ENCODE measurements at places on chromosomes 3 and 15.

DNA sequence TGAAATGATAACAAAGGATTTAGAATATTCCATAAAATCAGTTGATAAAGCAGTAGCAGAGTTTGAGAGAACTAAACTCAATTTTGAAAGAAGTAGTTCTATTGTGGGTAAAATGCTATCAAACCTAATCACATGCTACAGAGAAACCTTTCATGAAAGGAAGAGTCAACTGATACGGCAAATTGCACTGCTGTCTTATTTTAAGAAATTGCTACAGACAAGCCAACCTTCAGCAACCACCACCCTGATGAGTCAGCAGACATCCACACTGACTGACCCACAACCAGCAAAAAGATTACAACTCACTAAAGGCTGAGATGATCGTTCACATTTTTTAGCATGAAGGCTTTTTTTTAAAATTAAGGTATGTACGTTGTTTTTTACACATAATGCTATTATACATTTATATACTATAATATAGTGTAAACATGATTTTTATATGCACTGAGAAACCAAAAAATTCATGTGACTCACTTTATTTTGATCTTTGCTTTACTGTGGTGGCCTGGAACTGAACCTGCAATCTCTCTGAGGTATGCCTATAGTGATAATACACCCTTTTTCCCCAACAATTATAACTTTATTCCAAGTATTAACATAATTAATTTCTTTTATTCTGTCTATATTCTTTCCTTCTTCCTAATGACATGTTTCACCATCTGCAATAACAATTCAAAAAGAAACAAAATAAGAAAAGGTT is 109.9 kb downstream of the TBC1D5 start:
- DNase-seq: no peak

GRCh38 chr15:51085764-51086163 is 8.9 kb downstream of the TNFAIP8L3 start:
- DNase-seq: no peak

GRCh38 chr15:44801364-44801763 is 65.0 kb downstream of the TRIM69 start:
- DNase-seq: no peak

DNA sequence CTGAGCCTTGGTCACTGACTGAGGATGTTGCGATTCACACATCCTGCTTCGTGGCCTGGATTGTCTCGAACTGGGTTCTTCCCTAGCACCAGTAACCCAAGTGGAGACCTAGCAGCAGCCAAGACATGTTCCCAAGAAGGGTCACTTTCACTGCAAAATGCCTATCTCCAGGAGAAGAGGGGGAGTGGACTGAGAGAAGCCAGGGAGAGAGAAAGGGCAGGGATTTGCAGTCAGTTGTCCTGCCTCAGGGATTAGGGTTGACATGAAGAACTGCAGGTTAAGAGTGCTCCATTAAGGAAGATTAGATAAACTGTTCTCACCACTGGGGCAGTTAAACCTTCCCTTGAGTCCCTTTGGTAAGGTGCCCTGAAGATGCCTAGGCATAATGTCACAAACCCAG is 5.7 kb upstream of the CD276 start:
- no peak for DNase-seq

DNA sequence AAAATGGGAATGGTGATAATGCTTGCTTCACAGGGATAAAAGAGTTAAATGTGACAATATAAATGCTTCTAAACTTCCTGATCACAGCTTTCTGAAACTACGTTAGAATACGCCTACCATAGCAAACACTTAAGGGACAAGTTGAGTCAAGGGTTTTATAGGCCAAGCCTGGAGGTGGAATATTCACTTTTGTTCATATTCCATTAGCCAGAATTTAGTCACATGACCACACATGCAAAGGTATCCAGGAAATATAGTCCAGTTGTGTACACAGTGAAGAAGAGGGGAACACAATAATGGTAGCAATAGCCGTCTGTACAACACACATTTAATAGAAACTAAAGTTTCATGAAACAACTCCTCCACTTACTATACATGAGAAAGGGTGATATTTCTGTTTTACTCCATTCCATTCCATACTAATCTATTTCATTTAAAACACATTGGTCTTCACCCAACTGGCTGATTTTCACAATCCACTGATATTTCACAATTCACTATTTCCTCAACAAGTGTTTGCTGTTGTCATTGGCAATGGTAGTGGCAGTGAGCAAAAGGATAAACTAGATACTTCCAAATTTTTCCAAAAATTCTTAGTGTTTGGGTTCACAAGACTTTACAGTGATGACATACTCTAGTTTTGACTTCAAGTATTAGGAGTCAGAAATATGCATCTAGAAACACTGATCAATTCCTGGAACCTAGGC is 270.9 kb downstream of the ERC2 start:
- no peak for DNase-seq

DNA sequence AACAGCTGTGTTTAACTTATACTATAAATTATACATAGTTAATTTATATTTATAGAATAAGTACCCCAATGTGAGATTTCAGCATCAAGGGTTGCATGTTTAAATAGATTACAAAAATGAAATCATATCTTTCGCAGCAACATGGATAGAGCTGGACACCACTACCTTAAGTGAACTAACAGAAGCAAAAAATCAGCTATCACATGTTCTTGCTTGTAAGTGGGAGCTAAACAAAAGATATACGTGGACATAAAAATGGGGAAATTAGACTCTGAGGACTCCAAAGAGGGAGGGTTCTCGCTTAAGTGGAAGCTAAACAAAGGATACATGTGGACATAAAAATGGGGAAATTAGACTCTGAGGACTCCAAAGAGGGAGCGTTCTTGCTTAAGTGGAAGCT is 626.5 kb upstream of the DPPA4 start:
- DNase-seq: no peak
